Stimulated activated memory B cell treated with anti-CD40 and anti-IgM and Interleukin-4, amounts not matched to agents 10 μg/mL and 1 μg/mL and 100 μg/mL, for 72 hours (primary cell): ENCODE measurements at places on chromosomes 16 and 17.

DNA sequence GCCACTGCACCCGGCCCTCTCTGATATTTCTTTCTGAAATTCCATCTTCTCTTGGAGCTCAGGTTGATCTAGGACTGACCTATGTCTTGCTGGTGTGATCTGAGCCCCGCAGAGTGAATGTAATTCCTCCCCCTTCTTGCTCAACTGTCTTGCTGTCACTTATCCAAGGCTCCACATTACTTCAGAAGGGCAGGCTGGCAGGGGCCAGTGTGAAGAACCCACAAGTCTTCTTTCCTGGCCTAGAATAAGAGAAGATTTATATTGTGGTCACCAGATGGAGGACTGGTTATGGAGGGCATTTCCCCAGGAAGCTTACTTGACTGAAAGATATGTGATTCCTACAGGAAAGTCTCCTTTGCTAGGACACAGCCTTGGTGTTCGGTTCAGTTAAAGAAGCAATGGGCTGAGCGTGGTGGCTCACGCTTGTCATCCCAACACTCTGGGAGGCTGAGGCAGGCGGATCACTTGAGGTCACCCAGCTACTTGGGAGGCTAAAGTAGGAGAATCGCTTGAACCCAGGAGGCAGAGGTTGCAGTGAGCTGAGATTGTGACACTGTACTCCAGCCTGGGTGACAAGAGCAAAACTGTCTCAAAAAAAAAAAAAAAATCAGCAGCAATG is 13.4 kb downstream of the ITGAL start:
- ATAC-seq, result no peak

GRCh38 chr17:63474586-63475460 is 2.0 kb upstream of the ACE start:
- no peak for ATAC-seq

- ATAC-seq, result no peak
These were observed 506.9 kb downstream of the RBFOX1 start for GRCh38 chr16:7839568-7839967.

DNA sequence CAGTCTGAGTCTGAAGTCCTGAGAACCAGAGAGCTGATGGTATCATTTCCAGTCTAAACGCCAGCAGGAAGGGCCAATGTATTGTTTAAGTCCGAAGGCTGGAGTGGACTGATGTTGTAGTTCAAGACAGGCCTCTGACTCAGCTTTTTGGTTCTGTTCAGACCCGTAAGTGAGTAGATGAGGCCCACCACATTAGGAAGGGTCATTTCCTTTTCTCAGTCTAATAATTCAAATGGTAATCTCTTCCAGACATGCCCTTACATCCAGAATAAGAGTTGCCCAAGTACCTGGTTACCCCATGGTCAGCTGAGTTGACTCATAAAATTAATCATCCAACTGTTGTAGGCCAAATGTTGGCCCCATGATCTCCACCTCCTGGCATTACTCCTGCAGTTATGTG is 442.6 kb upstream of the HSBP1 start:
- ATAC-seq, result no peak

DNA sequence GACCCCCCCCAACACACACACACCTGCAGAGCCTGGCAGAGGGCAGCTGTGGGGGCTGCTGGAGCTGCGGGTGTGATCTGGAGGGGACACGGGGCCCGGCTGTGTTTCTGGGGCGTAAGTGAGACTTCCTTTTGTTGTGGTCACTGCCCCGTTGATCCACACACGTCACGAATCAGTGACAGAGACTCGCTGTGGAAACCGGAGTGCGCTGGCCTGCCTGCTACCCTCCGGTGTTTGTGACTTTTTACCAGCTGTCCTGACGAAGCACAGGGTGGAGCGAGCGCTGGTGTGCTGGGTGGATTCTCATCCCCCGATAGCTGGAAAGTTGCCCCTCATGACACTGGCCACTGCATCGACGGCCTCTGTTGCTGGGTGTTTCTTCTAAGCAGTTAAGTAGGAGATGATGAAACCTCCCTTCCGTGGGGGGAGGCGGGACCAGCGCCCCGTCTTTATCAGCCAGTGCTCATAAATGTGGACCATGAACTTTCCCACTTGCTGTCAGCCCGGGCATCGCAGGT is 2.3 kb downstream of the METRNL start:
- no peak for ATAC-seq

- no peak for ATAC-seq
These were observed 2.6 kb downstream of the LRRC59 start for GRCh38 chr17:50394711-50395110.

- ATAC-seq, result no peak
These were observed 3.2 kb downstream of the THRA start for GRCh38 chr17:40065769-40066510.

GRCh38 chr17:81292450-81292849 is 2.7 kb downstream of the SLC38A10 start:
- ATAC-seq, result no peak

DNA sequence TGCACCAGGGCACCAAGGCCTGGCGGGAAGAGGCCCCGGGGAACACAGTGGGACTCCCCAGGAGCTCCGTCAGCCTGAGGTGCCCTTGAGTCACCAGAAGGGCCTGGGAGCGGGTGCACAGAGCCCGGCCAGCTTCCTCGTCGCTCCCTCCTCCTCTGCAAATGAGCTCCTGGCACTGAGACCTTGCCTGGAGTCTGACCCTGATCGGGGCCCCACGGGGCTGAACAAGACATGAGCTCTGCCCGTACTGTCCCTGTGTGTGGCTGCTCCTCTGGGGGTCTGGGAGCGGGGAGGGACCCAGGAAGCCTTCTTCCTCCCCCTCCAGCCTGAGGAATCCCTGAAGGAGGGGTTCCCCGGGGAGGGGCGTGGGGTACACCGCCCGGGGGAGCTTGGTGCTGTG is 36.4 kb upstream of the SSTR5 start:
- ATAC-seq, result no peak

GRCh38 chr17:73309727-73310596 is 1.8 kb downstream of the CDC42EP4 start:
- ATAC-seq, result no peak

- no peak for ATAC-seq
These were observed 38.1 kb downstream of the DCAKD start for GRCh38 chr17:45013021-45013997.

DNA sequence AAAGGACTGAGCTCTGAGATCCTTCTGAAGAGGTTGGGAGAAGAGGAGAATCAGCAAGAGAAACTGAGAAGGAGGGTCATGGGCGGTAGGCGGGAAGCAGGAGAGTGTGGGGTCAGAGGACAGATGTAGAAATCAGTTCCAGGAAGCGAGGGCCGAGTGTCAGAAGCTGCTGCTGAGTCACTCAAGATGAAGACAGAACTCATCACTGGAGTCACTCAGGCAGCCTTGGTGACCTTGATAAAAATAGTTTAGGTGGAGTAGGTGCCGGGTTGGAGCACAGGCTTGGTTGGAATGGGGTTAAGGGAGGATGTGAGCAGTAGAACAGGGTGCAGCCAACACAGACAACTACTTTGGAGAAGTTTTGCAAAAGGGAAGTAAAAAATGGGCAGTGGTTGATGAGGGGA is 6.1 kb upstream of the ITGAM start:
- peak; percentile 60 for ATAC-seq

- ATAC-seq, result no peak
These were observed 14.4 kb downstream of the GJD3 start for GRCh38 chr17:40349895-40350688.

- ATAC-seq, result peak; percentile 1
These were observed 785 bp downstream of the UBALD1 start for GRCh38 chr16:4613636-4614570.

DNA sequence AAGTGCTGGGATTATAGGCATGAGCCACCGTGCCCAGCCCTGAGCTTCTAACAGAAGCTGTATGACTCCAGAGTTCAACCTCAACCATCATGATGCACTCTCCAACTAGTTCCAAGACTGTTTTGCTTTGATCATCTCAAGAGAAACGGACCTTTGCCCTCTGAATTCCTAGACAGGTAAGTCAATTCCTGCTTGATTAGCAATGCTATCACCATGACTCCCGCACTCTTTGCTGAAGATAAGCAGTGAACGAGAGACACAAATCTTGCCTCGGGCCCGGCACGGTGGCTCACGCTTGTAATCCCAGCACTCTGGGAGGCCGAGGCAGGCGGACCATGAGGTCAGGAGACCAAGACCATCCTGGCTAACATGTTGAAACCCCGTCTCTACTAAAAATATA is 22.2 kb downstream of the ANKFY1 start:
- no peak for ATAC-seq

GRCh38 chr17:75764711-75765421 is at the start of gene GALK1:
Gene GALK1 (minus strand): TSS chr17:75765192. CDS start chr17:75765136, 56 bp downstream.
- peak; percentile 96 for ATAC-seq

DNA sequence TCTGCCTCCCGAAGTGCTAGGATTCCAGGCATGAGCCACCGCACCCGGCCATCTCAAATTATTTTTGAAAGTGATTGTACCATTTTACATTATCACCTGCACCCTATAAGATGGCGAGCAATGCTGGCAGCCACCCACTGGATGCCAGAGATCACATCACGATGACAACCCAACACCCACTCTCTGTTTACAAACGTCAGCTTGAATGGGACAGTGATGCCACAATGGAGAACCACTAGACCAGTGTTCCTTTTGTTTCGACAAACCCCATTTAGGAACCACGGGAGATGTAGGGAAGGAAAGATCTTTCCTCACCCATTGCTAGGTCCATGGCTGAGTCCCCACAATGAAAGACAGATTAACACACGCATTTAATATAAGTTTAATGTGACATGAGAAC is 20.1 kb upstream of the HAPSTR1 start:
- ATAC-seq, result no peak

DNA sequence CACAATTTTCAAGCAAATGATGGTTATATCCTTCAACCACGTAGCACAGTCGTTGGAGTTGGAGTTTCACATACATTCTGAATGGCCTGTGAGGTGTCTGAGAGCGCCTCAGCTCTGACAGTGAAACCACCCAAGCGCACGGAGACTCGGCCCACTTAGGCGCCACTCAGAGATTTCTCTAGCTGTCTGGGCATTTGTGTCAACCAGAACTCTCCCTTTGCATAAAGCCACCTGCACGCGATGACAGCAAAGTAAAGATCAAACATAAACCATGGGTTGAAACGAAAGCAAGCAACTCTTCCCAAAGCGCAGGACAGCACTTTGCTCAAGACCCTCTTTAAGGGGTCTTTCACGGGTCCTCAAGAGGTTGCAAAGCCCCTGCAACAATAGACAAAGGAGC is 533 bp downstream of the SLC6A4 start:
- peak; percentile 76 for ATAC-seq

DNA sequence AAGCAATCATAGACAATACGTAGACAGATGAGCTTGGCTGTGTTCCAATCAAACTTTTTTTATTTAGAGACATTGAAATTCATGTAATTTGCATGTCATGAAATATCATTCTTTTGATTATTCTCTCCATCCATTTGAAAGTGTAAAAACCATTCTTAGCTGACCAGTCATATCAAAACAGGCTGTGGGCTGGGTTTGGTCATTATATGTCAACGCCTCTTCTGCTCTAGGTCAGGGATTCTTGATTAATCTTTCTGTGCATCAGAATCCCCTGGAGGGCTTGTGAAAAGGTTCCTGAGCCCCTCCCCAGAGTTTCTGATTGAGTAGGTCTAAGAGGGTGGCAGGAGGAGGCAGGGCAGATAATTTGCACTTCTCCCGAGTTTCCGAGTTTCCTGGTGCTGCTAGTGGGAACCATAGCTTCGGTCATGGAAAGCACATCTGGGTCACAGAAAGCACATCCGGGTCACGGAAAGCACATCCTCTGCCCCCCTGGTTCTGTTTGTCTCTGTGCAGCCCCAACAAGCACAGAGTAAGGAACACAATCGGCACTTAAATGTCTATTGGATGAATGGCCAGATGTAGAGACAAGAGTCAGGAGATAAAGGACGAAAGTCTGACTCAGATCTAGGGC is 16.4 kb downstream of the PIMREG start:
- no peak for ATAC-seq

DNA sequence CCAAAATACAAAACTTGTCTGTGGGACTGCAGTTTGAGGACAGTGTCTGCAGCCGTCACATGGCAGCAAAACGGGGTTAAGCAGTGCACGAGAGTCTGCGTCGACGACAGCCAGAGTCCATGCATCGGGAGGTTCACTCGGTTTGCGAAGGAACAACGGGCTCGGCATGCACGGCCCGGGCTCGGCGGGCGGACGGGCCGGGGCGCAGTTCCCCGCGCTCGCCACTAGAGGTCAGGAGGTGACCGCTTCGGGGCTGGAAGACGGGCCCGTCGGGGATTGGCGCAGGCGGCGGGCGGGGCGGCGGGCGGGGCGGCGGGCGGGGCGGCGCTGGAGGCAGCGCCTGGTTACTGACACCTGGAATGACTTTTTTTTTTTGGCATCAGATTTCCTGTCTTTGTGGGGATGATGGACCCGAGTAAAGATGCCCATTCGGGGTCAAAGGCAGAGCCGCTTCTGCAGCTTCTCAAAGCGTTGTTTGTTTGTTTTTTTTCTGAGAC is 6.5 kb downstream of the SCGB1C2 start:
- peak; percentile 87 for ATAC-seq

GRCh38 chr17:70370816-70371215 is 201.5 kb downstream of the KCNJ2 start:
- ATAC-seq, result no peak

DNA sequence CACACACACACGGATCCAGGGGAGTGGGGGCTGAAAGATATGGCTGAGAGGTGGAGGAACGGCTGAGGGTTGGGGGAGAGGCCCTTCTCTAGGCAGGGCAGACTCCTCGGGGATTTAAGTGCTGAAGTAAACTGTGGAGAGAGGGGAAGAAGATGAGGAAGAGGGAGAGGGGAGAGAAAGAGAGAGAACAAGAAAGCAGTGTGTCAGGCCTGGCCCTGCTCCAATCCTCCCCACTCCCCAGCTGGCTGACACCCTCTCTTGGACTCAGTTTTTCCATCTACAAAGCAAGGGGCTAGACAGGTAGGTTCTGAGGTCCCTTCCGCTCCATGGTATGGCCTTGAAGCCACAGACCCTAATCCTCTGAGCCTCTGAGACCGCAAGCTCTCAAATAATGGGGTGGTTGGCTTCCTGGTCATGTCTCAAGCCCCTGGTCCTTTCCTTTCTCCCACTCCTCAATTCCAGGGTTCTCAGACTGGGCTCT is 2.0 kb downstream of the VAMP2 start:
- ATAC-seq, result no peak

DNA sequence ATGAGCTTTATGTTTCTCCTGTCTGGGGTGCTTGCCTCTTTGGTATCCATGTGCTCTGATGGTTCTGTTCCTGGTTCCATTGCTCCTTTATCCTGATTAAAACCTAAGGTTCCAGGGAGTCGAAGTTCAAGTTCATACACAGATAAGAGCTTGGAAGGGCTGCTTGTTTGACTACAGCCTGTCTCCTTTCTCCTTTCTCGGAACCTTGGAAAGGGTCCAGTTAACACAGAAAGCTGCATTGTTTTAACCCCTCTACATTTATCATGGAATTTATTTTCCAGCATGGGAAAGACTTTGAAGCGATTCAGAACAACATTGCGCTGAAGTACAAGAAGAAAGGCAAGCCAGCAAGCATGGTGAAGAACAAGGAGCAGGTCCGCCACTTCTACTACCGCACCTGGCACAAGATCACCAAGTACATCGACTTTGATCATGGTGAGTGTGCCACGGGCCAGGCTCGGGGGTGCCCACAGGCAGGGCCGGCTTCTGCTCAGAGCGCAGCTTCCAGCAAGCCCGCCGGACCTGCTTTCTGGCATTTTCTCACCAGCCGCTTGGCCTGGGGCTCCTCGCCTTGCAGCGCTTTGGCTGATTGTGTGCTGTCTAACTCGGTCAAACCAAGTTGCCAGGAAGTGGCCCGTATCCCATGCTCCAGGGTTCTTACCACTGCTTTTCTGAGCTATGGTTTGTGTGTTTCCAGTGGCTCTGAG is 19.9 kb downstream of the CRAMP1 start:
- no peak for ATAC-seq

- no peak for ATAC-seq
These were observed 26.8 kb downstream of the SIAH1 start for GRCh38 chr16:48358419-48358818.
